Renal cortical epithelial cell (primary cell): ENCODE measurements at places on chromosomes 11 and 22.

GRCh38 chr11:11032066-11032465, 174.2 kb upstream of the ZBED5 start:
- no peak for DNase-seq

- DNase-seq: no peak
These were observed 1045.8 kb downstream of the BRD1 start for GRCh38 chr22:48781868-48782267.

DNA sequence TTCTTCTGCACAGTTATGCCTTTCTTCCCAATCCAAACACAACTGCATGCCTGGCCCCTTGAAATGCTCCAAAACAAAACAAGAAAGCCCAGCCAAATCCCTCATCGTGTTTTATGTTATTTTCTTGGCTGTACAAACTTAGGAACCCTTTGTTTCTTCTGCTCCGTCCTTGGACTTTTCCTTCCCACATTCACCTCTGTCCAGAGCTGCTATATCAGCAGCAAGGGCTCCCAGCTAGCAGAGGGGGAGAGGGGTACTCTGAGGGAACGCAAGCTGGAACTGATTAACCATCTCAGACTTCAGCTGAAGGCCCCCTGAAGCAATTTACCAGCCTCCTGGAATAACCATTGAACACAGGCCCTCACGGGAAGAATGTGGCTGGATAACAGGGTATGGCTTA, 214.7 kb downstream of the TENM4 start:
- no peak for DNase-seq

GRCh38 chr11:130403271-130403804, 25.1 kb downstream of the ADAMTS8 start:
- peak; percentile 83 for DNase-seq

GRCh38 chr11:7596975-7597391, 76.3 kb downstream of the CYB5R2 start:
- peak; percentile 28 for DNase-seq

DNA sequence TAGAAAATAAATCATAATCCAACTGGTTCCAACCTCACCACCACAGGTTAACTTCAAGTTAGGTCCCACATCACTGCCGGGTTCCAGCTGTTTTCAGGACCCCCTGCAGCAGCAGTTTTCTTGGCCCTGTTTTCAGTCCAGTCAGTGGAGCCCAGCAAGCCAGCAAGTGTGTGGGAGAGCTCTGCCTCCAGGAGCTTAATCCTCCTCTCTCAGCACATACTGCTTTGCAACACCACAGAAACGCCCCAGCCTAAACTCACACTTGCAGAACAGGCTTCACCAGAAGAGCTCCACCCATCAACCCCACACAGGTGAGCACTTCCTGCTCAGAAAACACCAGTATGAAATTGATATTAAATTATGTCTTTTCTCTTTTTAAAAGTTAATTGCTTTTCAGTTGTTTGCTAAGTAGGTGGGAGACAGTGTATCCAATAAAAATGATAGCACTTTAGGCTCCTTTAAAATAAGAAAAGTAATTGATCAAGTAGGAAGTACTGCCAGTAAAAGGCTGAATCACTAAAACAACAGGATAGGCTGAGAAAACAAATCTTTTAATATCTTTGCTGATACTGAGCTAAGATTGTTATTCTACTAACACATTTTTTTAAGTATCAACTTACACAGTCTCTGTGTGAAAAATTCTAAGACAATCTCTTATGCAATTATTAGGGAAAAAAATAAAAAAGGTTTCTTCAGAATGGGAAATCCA, 81.5 kb upstream of the TP53AIP1 start:
- peak; percentile 67 for DNase-seq

DNA sequence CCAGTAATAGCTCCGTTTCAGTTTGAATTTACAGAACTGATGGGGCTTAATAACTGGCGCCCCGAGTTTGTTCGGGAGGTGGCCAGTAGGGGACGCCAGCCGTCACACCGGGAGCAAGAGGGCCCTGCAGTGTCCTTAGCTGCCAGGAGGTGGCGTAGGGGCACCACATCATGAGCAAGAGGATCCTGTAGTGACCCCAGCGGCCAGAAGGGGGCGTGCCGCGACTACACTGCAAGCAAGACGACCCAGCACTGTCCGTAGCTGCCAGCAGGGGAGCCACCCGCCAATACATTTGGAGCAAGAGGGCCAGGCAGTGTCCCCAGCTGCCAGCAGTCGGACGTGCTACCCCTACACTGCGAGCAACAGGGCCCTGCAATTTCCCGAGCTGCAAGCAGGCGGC, 663.7 kb upstream of the B3GAT1 start:
- DNase-seq: peak; percentile 26

- no peak for DNase-seq
These were observed 5.2 kb downstream of the APOL1 start for GRCh38 chr22:36257948-36258670.

GRCh38 chr22:21761086-21761485, 25.5 kb upstream of the YPEL1 start:
- no peak for DNase-seq

DNA sequence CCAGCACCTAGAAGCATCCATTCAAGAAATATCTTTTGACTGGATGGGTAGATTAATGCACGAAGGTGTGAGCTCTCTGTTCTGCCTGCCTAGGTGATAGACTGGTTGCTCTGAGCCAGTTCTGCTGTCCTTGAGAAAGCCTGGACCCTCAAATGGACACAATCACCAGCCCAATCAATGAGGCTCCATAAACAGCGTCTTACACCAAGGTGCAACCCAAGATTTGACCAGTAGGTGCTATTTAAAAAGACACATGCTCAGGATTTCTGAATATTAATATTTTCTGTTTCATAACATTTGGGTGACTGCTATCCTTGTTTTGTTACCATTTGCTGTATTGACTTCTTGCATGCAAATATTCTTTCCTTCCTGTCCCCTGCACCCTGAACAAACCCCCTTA, 39.0 kb downstream of the PAMR1 start:
- DNase-seq: no peak

DNA sequence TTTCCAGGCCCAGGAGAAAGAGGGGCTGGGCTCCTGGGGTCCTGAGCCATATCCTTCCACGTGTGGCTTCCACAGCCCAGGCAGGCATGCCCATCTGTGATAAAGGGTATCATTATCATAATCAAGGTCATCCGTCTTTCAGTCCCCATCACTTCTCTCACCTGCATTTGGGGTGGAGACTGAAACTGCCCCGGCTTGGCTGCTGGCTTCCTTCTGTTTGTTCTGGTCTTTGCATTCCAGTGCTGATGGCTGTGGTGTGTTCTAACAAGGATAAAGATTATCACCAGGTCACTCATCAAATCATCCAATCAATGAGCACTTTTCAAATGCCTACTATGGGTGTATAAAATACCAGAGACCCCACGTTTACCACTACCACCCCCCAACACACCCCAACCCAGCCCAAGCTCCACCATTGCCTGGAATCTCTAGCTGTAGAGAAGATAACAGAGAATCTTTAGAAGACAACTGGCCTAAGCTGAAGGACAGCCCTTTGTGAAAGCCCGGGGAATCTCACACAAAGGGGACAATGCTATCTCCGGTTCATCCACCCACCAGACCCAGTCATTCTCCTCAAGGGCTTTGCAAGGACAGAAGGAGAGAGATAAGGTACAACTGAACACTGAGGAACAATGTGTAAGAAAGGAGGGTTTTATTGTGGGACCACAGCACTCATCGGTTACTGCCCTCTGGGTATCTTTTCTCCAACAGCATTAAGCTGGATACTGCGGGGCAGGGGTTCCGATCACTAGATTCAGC, 54.9 kb downstream of the AHNAK start:
- no peak for DNase-seq

GRCh38 chr11:10777806-10778205, 26.8 kb downstream of the CTR9 start:
- no peak for DNase-seq
